ENCODE measurements at places on chromosomes 7 and 10.

GRCh38 chr7:4634166-4634565, 47.9 kb upstream of the FOXK1 start:
- DNase-seq: no peak

DNA sequence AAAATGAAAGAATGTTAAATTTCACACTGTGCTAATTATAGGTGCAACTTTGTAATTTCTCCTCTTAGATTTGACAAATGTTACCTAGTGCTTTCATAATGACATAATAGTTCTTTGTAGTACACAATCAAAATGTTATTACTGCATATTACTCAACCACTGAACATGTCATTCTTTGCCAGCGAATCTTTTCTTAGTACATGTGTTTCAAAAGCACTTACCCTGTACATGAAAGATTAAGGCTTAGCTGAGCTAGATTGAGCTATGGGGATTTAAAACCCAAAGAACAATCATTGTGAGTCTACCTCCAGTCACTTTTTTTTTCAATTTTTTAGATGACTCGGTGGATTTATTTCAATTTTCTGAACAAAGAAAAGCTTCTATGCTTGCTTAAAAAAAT, 123.5 kb upstream of the FERD3L start:
- no peak for DNase-seq

GRCh38 chr10:113274176-113274829, 278.6 kb upstream of the HABP2 start:
- no peak for DNase-seq

GRCh38 chr7:3358991-3359390, 57.9 kb downstream of the SDK1 start:
- DNase-seq: no peak

GRCh38 chr7:10824154-10824553, 149.5 kb upstream of the PHF14 start:
- no peak for DNase-seq
